ENCODE measurements at places on chromosomes 16 and 17. TPM values are rescaled to one million over a fixed set of nuclear protein-coding genes. Genes with fewer than 3 reads are reported as not detected.

DNA sequence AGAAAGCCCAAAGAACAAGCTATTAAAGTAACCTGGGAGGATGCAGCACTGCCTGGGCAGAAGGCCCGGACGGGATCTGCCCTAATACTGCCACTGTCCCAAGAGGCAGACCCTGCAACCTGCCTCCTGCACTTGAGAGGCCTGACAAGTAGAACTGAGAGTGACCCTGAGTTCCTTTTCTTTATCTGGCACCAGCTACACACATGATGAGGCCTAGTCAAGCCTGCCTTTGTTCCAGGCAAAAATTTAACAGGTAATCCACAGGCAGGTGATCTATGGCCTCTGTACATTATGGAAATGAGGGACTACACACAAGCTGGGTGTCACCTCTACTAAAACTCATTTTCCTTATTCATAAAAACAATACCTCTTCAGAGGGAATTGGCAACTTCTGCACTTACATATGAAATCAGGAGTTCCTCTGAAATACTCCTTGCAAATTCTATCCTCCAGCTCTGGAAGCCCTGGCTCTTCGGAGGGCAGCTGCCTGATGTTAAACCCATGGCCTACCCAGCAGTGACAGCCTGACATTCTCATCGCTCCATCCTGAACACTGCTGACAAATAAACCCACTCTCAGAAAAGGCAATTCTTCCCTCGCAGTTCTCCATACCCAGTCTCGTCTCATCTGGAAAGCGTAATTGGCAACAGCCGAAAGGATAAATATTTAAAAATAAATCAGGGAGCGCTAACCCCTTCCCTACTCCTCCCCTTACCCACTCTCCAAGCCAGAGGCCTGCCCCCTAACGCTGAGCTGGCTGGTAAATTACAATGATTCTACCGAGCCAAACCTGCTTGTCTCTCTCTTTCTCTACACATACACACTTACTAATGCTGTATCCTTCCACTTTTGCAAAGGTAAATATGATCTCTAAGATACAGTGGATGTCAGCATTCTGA lies 2.5 kb upstream of the ZFHX3 start:
- H3K4me3 ChIP-seq: no peak overlapping the region
- no peaks in the 10 kb centered on the region for H3K36me3 ChIP-seq
- peaks cover 26% of the 10 kb centered on the region for H3K4me1 ChIP-seq
- peak; percentile 72 for DNase-seq

DNA sequence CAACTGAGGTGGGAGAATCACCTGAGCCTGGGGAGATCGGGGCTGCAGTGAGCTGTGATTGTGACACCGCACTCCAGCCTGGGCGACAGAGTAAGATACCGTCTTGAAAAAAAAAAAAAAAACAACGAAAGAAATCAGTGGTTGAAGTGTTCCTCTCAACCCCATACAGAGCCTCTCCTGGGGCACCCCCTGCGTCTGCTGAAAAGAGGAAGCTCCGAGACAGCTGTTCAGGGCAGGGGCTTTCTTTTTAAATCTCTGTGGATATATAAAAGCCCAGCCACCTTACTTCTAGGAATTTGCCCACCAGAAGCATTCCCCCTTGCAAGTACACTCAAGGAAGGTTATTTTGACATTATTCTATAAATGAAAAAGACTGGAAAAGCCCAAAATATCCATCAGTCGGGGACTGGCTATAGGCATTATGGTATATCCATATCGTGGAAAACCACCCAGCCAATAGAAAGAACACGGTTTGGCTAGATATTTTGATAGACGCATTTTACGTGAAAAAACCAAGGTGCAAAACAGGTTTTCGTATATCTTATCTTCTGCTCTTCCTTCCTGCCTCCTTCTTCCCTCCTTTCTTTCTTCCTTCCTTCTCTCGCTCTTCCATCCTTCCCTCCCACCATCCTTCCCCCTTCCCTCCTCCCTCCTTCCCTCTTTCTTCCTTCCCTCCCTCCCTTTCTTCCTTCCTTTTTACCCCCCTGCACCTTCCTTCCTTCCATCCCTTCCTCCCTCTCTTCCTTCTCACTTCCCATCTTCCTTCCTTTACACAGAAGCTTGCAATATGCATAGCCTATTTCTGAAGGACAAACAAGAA lies 9.2 kb upstream of the CCL22 start:
- no peaks in the 10 kb centered on the region for H3K4me1 ChIP-seq
- no peak overlapping the region for H3K4me3 ChIP-seq
- DNase-seq: no peak
- no peaks in the 10 kb centered on the region for H3K27me3 ChIP-seq
- H3K27ac ChIP-seq: no peak overlapping the region

SLFN12 gene
- total RNA-seq: 18.5 TPM

- peaks cover 62% of the 10 kb centered on the region for H3K4me1 ChIP-seq
- peaks cover 25% of the 10 kb centered on the region for H3K36me3 ChIP-seq
- peak overlapping the region; percentile 60 for H3K4me3 ChIP-seq
- H3K27ac ChIP-seq: peak overlapping the region; percentile 54
Observed at GRCh38 chr17:21286066-21286770, 1.7 kb downstream of the MAP2K3 start.

DNA sequence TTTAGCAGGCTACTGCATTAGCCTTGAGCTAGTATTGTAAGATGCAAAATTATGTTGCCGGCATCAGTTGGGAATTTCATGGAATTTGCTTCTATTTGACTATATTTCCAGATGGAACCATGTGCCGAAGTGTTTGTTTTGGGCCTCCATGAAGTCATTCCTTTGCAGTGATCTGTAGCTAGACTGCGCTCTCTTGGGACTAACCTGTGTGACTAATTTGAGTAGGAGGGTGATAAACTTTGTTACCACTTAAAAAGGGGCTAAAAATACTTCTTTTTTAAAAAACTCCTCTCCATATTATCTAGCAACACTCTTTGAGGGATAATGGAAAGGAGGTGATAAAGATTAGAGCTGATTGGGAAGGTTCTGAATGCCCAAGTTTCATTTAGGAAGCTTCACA lies 166.8 kb upstream of the TBX2 start:
- no peaks in the 10 kb centered on the region for H3K36me3 ChIP-seq
- H3K4me1 ChIP-seq: peaks cover 5% of the 10 kb centered on the region
- no peaks in the 10 kb centered on the region for H3K27me3 ChIP-seq
- no peak overlapping the region for H3K4me3 ChIP-seq
- no peak overlapping the region for H3K27ac ChIP-seq
- DNase-seq: no peak

NDRG4 gene
- 128 TPM for total RNA-seq

- peaks cover 31% of the 10 kb centered on the region for H3K4me1 ChIP-seq
- no peaks in the 10 kb centered on the region for H3K36me3 ChIP-seq
- H3K27me3 ChIP-seq: peaks cover 6% of the 10 kb centered on the region
- peak overlapping the region; percentile 64 for H3K27ac ChIP-seq
Observed at GRCh38 chr17:77287432-77288068, 146.8 kb downstream of the SEC14L1 start.

MYCBPAP gene
- total RNA-seq: 3.4 TPM

PIGW gene
- 5.2 TPM for total RNA-seq

DNA sequence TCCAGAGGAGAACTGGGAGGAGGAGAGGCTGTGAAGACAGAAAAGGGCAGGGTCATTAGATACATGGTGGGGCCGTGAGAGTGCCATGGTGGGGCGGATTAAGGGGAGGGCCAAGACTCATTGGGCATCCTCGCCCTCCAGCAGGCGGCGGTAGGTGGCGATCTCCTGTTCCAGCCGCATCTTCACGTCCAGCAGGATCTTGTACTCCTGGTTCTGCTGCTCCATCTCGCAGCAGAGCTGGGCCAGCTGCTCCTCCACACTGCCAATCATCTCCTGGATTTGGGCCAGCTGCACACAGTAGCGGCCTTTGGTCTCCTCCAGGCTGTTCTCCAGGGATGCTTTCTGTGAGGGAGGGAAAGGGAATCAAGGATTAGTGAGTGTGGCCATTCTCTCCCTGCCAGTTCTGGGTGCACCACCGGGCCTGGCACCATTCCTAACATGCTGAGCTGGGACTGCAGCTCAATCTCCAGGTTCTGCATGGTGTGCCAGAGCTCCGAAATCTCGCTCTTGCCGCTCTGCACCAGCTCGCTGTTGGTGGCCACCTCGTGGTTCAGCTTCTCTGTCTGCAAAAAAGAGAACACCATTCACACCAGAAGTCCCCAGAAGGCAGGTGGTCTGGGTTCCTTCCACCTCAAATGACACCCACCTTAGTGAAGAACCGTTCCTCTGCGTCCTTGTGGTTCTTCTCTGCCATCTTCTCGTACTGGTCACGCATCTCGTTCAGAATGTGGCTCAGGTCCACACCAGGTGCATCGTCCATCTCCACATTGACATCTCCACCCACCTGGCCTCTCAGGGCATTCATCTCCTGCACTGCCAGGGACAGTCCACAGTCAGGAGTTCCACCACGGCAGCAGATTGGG lies 129.0 kb downstream of the CCDC144A start:
- no peak for DNase-seq
- peaks cover 5% of the 10 kb centered on the region for H3K4me1 ChIP-seq
- H3K27me3 ChIP-seq: no peaks in the 10 kb centered on the region

DNA sequence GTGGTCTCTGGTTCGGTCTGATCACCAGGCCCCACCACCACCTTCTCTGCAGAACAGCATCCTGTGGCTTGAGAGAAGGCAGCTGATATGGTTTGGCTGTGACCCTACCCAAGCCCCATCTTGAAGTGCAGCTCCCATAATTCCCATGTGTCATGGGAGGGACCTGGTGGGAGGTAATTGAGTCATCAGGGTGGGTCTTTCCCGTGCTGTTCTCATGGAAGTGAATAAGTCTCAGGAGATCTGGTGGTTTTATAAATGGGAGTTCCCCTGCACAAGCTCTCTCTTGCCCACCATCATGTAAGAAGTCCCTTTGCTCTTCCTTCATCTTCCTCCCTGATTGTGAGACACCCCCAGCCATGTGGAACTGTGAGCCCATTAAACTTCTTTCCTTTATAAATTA lies 352.3 kb upstream of the CDH5 start:
- H3K36me3 ChIP-seq: no peaks in the 10 kb centered on the region
- no peak overlapping the region for H3K4me3 ChIP-seq
- no peak overlapping the region for H3K27ac ChIP-seq
- no peak for DNase-seq
- H3K27me3 ChIP-seq: no peaks in the 10 kb centered on the region
- no peaks in the 10 kb centered on the region for H3K4me1 ChIP-seq

- H3K27me3 ChIP-seq: no peaks in the 10 kb centered on the region
- no peak overlapping the region for H3K27ac ChIP-seq
Observed at GRCh38 chr17:77869041-77869599, 89.4 kb upstream of the TNRC6C start.

- peaks cover under 1% of the 10 kb centered on the region for H3K4me1 ChIP-seq
- DNase-seq: no peak
- H3K27ac ChIP-seq: no peak overlapping the region
Observed at GRCh38 chr16:21593530-21594289, 5.7 kb upstream of the METTL9 start.

DNA sequence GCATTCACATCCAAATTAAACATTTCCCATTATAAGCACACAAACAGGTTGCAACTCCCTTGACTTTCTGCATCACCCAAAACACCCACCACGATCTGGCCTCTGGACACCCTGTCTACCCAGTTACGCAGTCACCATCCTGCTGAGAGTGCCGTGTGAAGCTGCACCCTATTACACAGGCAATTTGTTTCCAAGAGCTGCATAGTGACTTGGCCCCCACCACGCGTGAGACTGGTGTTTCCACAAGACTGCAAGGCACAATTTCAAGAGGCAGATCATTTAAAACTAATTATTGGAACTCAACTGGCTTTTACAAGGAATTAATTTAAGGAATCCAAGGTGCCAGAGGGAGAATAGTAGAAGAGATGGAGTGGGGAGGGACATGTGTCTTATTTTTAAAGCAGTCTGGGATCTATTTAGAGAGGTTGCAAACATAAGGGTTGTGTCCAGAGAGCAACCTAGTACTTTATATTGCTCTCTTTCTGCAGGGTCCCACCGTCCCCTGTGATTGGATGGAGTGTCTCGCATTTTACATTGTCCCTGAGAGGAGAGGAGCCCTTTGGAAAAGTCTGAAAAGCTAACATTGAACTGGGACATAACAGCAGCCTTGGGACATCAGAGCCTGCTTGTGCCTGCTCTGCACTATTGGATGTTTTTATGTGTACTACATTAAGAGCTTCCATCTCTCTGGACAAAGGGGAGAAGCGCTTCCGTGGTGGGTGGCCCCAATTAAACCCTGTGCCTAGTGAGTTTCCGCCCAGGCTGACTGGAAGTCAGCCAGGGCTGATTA lies 8.7 kb upstream of the ADAMTS18 start:
- peak; percentile 94 for DNase-seq
- no peaks in the 10 kb centered on the region for H3K36me3 ChIP-seq
- no peaks in the 10 kb centered on the region for H3K4me1 ChIP-seq

USH1G gene
- 0.06 TPM for total RNA-seq

GRCh38 chr17:76017481-76018339 lies 9.4 kb downstream of the EVPL start:
- no peak for DNase-seq
- H3K36me3 ChIP-seq: peaks cover 3% of the 10 kb centered on the region
- H3K4me3 ChIP-seq: no peak overlapping the region

DNA sequence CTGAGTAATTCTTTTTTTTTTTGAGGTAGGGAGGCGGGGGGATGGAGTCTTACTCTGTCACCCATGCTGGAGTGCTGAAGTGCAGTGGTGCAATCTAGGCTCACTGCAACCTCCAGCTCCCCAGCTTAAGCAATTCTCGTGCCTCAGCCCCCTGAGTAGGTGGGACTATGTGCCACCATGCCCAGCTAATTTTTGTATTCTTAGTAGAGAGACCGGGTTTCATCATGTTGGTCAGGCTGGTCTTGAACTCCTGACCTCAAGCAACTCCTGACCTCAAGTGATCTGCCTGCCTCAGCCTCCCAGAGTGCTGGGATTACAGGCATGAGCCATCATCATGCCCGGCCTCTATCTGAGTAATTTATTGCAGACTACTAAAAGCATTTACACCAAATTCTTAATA lies 19.4 kb downstream of the KPNB1 start:
- no peaks in the 10 kb centered on the region for H3K27me3 ChIP-seq
- H3K36me3 ChIP-seq: peaks cover 66% of the 10 kb centered on the region
- DNase-seq: no peak
- H3K4me3 ChIP-seq: no peak overlapping the region

ZNF385C gene
- 3.3 TPM for total RNA-seq

- H3K4me1 ChIP-seq: no peaks in the 10 kb centered on the region
- peaks cover 4% of the 10 kb centered on the region for H3K27me3 ChIP-seq
- DNase-seq: no peak
- H3K27ac ChIP-seq: no peak overlapping the region
- H3K4me3 ChIP-seq: no peak overlapping the region
- no peaks in the 10 kb centered on the region for H3K36me3 ChIP-seq
Observed at GRCh38 chr16:54389836-54390494, 103.4 kb upstream of the IRX3 start.

RAI1 gene
- total RNA-seq: 12.5 TPM

DNA sequence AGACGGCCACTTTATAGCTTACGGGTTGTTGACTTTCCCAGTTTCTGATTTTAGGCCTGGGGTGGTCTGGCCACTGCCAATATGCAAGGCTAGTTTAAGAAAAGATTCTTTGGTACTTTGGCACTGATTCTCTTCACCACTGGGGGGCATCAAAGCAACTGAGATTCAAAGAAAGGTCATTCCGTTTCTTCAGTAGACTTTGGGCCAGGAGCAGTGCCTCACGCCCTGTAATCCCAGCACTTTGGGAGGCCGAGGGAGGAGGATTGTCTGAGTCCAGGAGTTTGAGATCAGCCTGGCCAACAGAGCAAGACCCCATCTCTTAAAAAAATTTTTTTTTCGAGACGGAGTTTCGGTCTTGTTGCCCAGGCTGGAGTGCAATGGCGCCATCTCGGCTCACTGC lies 53.0 kb downstream of the RPA1 start:
- H3K4me3 ChIP-seq: no peak overlapping the region
- H3K27ac ChIP-seq: no peak overlapping the region
- peaks cover 24% of the 10 kb centered on the region for H3K4me1 ChIP-seq

GRCh38 chr16:47626246-47626645 lies 165.1 kb downstream of the PHKB start:
- H3K27ac ChIP-seq: no peak overlapping the region
- H3K36me3 ChIP-seq: no peaks in the 10 kb centered on the region
- DNase-seq: no peak
- H3K4me3 ChIP-seq: no peak overlapping the region
- no peaks in the 10 kb centered on the region for H3K4me1 ChIP-seq

Measured in spinal cord (tissue), 10 donors.